ENCODE measurements at places on chromosomes 12 and 14.
A peak's percentile ranks its signal among the peaks of the same experiment; 100 is the strongest.

GRCh38 chr12:19039515-19039914 lies 90.0 kb upstream of the PLEKHA5 start:
- no peak for DNase-seq

DNA sequence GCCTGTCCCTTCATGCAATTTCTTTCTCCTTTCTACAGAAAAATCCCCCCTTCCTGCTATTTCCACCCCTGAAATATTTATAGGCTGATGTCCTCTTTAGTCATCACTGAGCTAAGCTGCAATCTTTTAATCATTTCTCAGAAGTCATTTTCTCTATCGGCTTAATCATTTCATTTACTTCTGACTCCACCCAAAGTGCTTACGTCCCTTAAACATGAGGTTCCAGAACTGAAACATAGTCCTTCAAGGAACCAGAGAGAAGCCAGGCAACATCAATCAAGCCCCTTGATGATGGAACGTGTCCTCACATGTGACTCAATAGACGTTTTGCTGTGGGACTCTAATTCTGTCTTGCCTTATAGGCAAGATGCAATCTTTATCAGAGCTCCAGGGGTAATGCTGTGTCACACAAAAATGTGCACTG lies 148.7 kb upstream of the KRR1 start:
- peak; percentile 96 for DNase-seq

GRCh38 chr14:53953828-53954550 lies 2.6 kb downstream of the BMP4 start:
- peak; percentile 32 for DNase-seq

GRCh38 chr14:81205639-81206038 lies 15.1 kb downstream of the GTF2A1 start:
- DNase-seq: no peak

DNA sequence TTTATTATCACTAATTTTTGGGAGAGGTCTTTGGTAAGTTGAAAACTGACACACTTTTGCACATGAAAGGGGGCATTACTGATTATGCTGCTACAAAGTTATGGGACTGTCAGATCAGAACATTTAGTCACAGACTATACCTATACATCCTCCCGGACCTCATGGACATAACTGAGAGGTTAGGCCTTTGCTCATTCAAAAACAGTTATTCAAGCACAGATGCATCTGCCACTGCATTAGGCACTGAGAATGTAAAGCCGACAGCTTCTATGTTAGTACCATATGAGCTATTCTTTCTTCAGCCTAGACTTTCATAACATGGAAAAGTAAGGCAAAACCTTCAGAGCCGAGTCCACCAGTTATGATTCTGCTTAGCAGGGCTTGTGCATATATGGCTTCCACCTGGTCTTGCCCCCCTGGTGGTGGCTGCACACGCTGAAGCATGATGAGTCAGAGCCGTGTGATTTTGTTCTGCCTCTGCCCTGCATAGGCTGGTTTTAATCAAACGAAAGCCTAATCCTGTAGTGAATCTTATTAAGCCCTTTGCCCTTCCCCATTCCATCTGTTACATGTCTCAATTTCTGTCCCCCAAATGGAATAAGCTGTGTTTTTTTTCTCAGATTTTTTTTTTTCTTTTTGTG lies 21.8 kb upstream of the RNU6-8 start:
- DNase-seq: peak; percentile 79

GRCh38 chr14:88790501-88791251 lies 2.1 kb downstream of the EML5 start:
- no peak for DNase-seq
